Activated effector memory CD4-positive, alpha-beta T cell treated with Interleukin-2 at 50 U/mL for 16 hours (primary cell): ENCODE measurements at places on chromosomes 16 and 17.

DNA sequence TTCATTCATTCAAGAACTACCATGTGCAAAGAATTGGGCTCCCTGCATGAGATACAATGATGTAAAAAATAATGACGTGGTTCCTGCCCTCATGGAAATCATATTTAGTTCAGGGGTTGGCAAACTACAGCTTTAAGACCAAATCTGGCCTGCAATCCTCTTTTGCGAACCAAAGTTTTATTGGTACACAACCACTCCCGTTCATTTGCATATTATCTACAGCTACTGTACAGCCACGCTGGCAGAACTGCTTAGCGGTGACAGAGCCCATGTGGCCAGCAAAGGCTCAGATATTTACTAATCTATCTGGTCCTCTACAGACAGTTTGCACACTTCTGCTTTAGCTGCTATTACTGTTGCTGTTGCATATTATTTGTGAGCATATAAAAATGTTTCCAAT lies 167.7 kb downstream of the XYLT1 start:
- no peak for DNase-seq

DNA sequence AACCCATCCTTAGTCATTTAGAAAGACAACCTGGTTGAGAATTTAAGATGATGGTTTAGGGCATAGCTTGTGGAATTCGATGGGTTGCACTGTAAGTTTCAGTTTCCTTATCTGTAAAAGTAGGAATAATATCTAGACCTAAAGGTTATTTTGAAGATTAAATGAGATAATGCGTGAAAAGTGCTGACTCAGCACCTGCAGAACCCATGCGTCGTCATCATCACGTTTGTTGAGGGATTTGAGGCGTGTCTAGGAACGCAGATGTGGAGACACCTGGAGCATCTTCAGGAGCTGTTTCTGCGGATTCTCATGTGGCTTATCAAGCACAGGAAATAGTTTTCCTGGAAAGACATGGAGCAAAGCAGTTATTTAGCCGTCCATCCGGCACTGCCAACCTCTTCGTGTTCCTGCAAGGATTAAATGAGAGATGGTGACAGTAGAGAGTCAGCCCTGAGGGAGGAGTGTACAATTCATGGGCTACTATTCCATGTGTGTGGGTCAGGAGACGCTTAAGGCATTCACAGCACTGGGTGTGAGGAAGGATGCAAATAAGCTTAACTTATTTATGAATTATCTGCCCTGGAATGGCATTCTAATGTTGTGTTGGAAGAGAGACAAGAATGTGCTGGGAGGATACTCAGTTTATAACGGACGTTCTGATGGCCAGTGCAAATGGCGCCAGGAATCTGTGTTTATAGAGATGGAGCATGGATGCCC lies 536.1 kb downstream of the MAF start:
- no peak for DNase-seq

GRCh38 chr17:44005527-44006271 lies 1.3 kb downstream of the NAGS start:
- DNase-seq, result peak; percentile 34

GRCh38 chr16:53282975-53283946 lies 151.0 kb upstream of the RBL2 start:
- DNase-seq, result no peak

GRCh38 chr17:80082403-80083135 lies 18.8 kb upstream of the GAA start:
- DNase-seq, result peak; percentile 19

DNA sequence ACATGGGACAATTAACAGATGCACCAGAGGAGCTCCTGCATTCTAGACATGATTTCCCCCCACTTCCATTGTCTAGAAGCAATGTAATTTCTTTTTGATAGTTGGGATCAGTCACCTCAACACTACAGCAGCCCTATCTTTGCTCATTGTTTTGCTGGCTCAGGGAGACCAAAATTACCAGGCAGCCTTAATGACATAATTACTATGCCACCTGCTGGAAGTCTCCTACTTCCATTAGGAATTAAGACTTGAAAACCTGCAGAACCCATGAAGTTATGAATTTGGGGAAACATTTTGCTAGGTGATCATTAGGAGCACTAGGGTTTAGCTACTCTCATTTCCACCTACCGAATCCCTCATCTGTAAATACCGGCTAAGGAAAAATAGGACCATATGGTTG lies 312.0 kb upstream of the CA10 start:
- no peak for DNase-seq

DNA sequence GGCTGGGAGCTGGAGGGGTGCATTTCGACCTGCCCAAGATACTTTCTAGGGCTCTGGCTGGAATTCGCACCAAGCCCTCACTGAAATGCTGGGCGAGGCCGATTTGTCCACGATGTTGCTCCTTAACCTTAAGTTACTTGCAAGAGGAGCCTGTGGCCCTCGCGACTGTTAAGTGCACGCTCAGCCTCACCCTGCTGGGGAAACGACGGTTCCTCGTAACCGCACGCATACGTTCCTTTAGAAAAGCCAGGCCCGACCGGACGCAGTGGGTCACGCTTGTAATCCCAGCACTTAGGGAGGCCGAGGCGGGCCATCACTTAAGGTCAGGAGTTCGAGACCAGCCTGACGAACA lies 607 bp upstream of the NCOR1 start:
- no peak for DNase-seq

GRCh38 chr16:27326738-27327585 lies 13.2 kb downstream of the IL4R start:
- DNase-seq, result peak; percentile 18

- no peak for DNase-seq
Observed at GRCh38 chr17:65394811-65395472, 166.5 kb downstream of the AXIN2 start.

DNA sequence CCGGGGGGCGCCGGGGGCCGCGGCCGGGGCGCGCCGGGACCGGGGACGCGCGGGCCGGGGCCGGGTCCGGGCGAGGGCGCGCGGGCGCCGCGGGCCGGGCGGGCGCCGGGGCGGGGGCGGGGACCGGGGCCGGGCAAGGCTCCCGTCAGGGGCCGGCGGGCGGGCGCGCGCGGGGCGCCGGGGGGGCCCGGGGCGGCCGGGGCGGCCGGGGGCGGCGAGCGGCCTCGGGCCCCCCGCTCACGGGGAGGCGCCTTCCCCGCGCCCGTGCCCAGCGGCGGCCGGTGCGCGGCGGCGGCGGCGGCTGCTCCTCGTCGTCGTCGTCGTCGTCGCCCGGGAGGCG lies 563 bp downstream of the ZCCHC14 start:
- DNase-seq, result no peak

- DNase-seq, result no peak
Observed at GRCh38 chr17:11554542-11554941, 43.7 kb upstream of the DNAH9 start.

GRCh38 chr16:24975428-24975889 lies 39.7 kb downstream of the ARHGAP17 start:
- no peak for DNase-seq

GRCh38 chr17:55336426-55336825 lies 71.7 kb downstream of the HLF start:
- no peak for DNase-seq

- no peak for DNase-seq
Observed at GRCh38 chr17:40514013-40514875, 12.8 kb upstream of the TNS4 start.

DNA sequence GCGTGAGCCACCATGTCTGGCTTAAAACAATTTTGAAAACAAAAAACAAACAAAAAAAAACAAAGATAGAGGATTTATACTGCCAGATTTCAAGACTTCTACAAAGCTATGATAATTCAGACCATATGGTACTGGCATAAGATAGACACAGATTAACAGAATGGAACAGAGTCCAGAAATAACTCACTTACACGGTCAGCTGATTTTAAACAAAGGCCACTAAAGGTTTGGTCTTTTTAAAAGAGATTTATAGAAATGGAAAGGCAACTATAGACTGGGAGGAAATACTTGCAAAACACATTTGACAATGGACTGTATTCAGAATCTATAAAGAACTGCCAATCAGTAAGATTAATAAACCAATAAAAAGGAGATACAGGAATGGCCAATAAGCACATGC lies 48.6 kb upstream of the MNT start:
- DNase-seq, result no peak

DNA sequence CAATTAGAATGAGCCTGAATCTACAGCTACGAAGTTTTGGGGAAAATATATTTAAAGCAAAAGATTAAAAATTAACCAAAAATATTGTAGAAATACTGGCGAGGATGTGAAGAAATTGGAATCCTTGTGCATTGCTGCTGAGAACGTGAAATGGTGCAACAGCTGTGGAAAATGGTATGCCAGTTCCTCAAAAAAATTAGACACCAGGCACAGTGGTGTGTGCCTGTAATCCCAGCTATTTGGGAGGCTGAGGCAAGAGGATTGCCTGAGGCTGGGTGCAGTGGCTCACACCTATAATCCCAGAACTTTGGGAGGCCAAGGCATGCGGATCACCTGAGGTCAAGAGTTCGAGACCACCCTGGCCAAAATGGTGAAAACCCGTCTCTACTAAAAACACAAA lies 119.9 kb upstream of the TMEM97 start:
- no peak for DNase-seq

DNA sequence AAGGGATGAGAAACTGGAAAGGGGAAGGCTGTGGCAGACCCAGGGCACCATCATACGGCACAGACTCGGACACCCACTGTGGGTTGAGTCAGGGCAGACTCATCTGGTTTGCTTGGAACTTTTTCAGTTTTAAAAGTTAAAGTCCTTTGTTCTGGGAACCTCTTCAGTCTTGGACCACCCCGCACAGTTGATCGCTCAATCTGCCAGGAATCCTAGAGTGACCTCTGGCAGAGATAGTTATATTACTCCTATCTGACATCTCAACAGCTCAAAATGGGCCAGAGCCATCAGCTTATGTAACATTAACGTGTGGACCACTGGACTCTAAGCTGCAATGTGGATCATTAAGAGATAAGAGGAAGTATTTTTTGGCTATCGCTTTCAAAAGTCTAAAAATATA lies 164.3 kb downstream of the ABCA8 start:
- no peak for DNase-seq
